Left renal pelvis (tissue), 4 donors: ENCODE measurements at places on chromosomes 5 and 9.

GRCh38 chr5:155587458-155587857 lies 573.9 kb downstream of the KIF4B start:
- DNase-seq, result no peak

DNA sequence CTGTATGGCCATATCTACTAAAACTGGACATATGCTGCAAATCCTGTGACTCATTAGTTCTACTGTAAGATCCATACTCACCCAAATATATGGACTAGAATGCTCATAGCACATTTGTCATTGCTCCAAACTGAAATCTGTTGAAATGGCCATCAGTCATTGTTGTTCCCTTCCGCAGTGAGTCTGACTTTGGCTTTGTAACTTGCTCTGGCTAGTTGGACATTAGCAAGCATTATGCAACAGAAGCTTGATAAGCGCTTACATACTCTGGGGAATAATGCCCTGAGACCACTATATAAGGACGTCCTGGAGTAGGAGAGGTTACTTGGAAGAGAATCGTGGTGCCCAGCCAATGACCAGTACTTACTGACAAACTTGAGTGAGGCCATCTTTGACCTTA lies 9.0 kb downstream of the KIAA1958 start:
- DNase-seq, result no peak

DNA sequence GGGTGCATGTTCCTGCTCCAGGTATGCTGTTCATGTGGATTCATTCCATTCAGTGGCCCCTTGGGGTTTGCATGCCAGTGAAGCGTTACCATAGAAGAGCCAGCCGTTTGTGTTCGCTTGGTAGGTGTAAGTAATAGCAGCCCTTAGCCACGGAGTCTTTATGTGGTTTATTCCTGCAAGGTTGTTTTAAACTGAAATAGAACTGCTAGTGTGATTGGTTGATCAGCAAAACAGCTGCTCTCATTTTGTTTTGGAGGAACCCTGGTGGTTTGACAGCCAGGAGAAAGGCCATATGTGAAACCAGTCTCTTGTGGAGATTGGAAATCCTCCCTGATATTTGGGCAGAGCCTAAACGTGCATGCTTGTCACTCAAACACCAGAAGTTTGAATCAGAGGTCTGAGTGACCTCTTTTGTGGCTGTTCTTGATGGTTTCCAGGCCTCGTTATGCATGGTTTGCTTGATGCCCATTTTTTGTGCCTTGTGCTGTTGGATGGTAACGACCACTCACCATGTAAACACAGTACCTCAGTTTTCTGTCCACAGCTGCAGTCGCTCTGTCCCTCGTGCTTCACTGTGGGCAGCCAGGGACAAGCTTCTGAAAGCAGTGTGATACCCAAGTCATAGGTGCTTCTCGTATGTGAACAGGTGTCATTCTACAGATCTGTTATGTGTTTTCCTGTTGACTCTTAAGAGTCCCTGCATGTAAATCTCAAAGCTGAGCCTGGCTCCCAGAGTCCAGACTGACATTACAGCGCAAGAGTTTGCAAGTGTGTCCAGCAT lies 58.3 kb upstream of the NXNL2 start:
- DNase-seq, result no peak

GRCh38 chr5:161530700-161531099 lies 15.8 kb downstream of the GABRB2 start:
- DNase-seq, result no peak

DNA sequence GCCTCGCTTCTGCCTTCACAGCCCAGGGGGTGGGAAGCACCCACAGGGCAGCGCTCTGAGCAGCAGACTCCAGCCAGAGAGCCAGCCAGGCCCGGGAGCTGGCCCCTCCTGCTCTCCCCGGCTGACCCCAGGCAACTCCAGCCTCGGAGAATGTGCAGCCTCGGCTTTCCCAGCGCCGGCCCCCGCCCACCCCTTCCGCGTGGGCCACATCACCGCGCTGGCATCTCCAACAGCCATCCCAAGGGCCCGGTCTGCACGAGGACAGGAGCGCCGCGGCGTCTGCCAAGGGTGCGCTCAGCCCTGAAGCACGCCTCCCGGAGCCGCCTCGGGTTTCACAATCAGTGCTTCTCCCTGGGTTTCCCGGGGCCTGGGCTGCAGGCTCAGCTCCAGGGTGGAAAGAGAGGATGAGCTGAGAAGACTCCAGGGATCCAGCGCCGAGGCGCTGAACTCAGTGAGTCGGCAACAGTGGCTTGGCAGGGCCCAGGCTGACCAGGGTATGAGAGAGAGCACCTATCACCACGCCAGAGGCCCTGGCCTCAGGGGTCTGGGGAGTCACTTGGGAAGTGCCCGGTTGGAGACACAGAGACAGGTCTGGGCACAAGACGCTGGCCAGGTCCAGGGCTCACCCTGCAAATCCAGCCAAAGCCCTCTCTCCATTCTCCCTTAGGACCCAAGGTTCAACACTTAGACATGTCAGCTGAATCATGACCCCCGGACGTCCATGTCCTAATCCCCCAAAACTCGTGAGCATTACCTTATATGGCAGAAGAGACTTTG lies 79.6 kb downstream of the ADAMTS2 start:
- peak; percentile 50 for DNase-seq

GRCh38 chr9:20373263-20373662 lies 249.0 kb downstream of the MLLT3 start:
- no peak for DNase-seq

DNA sequence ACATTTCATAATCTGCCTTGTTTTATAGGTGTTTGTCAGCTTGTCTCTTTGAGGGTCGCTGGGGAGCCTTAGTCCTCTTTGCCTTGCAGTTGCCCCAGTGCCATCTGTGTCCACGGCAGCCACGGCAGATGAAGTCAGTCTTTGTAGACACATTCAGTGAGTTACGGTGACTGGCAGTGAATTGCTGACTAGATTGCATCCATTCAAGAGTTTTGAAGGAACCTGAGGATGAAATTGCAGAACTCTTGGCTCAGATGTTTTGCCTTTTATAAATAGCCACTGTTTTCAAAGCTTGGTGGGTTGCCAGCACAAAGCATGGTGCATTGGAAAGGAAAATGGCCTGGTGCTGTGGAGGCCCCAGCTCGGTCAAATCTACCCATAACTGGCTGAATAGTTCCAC lies 125.6 kb downstream of the TRIO start:
- no peak for DNase-seq

DNA sequence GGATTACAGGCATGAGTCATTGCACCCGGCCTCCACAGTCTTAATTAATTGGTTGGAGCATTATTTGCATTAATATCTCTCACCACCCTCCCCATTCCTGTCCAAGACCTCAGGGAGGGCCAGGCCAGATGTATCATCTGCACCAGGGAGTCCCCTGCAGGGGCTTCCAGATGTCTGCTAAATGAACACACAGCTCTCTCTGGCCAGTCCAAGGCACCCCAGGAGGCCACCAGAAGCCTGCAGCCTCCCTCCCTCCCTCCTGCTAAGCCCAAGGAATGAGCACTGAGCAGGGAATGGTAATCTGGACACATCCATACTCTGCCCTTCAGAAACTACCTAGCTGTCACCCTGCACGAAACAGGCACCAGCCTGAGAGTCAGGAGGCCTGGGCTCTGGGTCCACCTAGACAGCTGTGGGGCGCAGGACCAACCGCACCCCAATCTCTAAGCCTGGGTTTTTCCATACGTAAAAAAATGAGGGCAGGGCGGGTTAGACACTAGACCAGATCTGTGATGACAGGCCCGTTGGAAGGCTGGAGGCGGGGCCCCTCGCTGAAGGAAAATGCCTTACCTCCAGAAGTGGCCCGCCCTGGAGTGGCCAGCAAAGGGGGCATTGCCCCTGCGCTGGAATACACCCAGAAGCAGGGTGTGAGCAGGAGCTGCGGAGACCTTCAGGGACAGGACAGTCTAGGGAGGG lies 8.3 kb downstream of the CIZ1 start:
- no peak for DNase-seq

DNA sequence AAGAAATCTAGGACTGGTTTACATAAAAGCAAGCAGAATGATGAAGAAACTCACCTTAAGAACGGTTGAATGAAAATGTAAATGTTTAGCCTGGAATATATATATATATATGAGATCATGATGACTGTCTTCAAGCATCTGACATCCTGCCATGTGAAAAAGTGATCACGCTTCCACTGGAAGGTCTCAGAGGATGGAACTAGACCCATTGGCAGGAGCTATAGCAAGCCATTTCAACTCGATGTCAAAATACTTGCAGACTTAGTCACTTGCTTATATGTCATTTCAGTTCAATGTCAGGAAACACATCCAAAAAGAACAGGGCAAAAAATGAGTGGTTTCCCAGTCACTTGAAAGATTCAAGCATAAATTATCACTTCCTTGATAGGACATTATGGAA lies 22.2 kb upstream of the TMEM161B start:
- no peak for DNase-seq

GRCh38 chr9:27126670-27127069 lies 17.6 kb downstream of the TEK start:
- DNase-seq, result no peak

GRCh38 chr9:68705531-68706362 lies 707 bp downstream of the PIP5K1B start:
- no peak for DNase-seq

DNA sequence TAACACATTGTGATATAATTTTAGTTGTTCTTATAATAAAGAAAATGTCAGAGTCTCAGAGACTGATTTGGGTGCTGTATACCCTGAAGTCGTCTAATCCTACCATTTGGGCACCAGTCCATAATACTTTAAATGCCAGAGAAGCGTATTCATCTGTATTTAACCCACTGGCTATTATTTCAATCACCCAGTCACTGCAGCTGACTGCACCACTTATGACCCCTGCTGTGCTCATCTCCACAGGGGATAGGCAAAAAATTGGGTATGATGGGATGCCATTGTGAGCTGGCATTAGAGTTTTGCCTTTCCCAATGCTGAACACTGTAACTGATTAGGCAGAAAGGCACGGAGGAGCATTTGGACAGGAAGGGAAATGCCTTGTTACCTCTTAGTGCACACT lies 599.7 kb downstream of the CAAP1 start:
- no peak for DNase-seq

DNA sequence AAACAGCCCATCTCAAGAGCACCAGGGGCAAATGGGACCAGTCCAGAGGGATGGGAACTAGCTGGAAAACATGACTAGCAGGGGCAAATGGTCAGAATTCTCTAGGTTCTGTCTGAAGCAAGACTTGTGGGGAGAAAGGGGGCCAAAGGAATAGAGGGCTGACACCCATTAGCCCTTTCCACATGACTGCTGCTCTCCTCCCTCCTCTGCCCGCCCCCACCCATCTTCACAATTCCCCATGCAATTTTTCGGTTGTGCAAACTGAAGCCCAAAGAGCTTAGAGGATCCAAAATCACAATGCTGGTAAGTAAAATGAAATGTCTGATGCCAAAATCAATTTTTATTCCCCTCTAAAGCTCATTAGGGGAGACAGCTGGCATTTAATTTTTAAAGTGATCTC lies 207.1 kb downstream of the DCP2 start:
- DNase-seq, result no peak

GRCh38 chr5:135012033-135012588 lies 21.9 kb downstream of the PITX1 start:
- no peak for DNase-seq

GRCh38 chr5:146703899-146704298 lies 174.7 kb downstream of the PPP2R2B start:
- no peak for DNase-seq

GRCh38 chr5:159463590-159464321 lies 133.5 kb upstream of the IL12B start:
- no peak for DNase-seq

- no peak for DNase-seq
These were observed 720.2 kb upstream of the C9orf72 start for GRCh38 chr9:28293369-28294090.

- DNase-seq, result no peak
These were observed 8.8 kb downstream of the IPPK start for GRCh38 chr9:92661127-92661526.

- no peak for DNase-seq
These were observed 92.9 kb upstream of the IER5L start for GRCh38 chr9:129270903-129271431.

- no peak for DNase-seq
These were observed 41.6 kb upstream of the PDE8B start for GRCh38 chr5:77168879-77169244.

DNA sequence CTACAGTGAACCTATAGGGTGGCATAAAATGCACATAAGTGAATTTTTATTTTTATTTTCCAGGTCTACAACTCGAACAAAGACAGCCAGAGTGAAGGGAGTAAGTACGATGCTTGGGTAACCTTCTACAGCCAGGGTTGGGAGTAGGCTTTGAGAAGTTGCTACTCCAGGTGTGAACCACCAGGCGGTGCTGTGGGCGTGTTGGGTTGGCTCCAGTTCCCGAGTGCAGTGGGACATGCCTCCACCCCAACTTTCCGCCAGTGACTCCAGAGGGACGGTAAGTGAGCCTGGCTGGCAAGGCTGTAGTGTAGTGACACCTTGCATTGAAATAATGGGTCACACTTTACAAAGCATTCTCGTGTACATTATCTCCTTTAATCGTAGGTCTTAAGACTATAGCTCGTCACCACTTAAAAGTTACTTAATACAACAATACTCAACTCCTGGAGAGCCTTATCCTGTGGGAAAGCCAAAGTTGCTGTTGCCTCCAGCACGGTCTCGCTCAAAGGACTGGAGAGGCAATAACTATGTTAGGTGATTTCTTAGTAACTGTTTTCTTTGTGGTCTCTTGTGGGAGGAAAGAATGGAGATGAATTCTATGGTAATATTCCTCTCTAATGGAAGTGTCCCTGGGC lies 244.0 kb downstream of the ARHGAP26 start:
- DNase-seq, result no peak

DNA sequence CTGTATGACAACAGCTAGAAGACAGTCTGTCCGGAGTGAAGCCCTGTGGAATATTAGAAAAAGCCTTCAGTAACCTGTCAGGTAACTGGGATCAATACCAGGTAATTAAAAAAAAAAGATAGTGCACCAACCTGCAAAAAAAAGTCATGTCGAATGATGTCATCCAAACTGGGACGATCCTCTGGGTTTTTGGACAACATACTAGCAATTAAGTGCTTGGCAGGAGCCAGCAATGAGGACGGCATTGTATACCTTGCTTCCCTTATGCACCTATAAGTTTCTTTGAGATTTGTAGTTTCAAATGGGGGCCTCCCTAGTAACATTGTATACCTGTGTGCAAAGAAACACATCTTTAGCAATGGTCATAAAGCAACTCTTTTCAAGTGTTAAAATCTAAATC lies 2.8 kb downstream of the PLK2 start:
- no peak for DNase-seq

DNA sequence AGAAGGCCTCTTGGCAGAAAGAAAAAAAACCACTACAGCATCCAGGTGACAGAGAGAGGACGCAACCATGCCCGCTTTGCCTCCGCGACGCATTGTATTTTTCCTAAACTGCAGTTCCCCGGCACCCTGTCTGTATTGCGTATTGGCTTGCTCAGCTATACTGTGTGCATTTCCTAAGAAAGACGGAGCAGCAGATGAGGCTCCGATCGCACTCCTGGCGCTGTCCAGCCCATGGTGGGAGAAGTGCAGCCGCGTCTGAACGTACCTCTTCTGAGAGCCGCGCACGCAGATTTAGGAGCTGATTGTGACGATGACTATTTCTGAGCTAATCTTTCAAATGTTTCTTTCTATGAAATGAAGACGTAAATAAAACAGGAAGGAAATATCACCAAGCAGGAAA lies 366.5 kb downstream of the IRX1 start:
- no peak for DNase-seq

GRCh38 chr9:131511880-131512279 lies 9.2 kb downstream of the POMT1 start:
- no peak for DNase-seq

- DNase-seq, result peak; percentile 69
These were observed 440.1 kb upstream of the ADAMTS16 start for GRCh38 chr5:4700069-4700468.
